ENCODE measurements at places on chromosomes 1 and 21.

DNA sequence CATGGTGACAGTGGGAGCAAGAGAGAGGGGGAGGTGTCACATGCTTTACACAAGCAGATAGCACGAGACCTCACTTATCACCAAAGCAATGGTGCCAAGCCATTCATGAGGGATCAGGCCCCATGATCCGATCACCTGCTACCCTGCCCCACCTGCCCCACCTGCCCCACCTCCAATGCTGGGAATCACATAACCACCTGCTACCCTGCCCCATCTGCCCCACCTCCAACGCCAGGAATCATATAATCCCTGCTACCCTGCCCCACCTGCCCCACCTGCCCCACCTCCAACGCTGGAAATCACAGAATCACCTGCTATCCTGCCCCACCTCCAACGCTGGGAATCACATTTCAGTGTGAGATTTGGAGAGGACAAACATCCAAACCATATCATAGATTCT, 10.6 kb upstream of the AIRE start:
- no peak for DNase-seq

DNA sequence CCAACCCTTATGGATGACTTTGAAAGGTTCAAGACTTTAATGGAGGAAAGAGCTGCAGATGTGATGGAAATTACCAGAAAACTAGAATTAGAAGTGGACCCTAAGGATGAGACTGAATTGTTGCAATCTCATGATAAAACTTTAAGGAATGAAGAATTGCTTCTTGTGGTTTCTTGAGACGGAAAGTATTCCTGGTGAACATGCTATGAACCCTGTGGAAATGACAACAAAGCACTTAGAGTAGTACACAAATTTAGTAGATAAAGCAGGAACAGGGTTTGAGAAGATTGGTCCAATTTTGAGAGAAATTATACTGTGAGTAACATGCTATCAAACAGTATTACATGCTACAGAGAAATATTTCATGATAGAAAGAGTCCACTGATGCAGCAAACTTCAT, 215.4 kb downstream of the OMA1 start:
- DNase-seq, result no peak

DNA sequence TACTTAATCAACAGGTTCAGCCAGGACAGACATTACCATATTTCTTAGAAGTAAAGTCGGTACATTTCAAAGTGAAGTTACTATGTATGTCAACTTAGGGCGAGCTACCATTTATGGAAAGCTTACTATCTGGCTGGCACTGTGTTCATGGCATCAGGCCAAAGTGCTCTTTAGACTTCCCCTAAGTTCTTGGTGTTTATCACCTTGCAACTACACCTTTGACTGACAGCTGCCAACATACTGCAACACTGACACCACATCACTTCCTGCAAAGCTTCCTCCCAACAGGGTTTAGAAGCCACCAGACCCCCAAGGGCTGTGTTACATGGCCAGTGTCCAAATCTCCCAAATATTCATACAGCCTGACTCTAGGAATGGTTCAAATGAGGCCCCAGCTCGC, 61.0 kb downstream of the TIAM1 start:
- DNase-seq, result peak; percentile 12

- DNase-seq, result no peak
These were observed 5.7 kb downstream of the RSPO1 start for GRCh38 chr1:37629008-37629407.

DNA sequence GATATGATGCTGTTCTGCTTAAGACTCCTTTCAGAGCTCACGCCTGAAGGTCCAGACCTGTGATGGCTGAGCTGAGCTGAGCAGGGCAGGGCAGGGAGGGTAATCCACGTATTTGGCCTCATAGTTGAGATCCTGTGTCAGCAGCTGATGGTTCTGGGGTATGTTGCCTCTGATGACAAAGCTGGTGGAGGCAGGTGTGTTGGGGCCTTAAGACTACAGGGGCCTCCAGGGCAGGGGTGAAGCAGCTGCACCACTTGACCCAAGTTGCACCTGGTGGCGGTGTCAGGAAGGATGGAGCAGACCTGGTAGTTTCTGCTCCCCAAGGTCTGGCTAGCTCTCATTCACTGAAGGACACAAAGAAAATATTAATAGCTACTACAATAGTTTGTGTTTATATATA, 57.0 kb downstream of the FCRL5 start:
- no peak for DNase-seq

- no peak for DNase-seq
These were observed 50.2 kb downstream of the SLC25A24 start for GRCh38 chr1:108149796-108150467.

Measured in stimulated activated naive CD8-positive, alpha-beta T cell treated with anti-CD3 and anti-CD28 coated beads, Interleukin-15, Interleukin-2, amounts not matched to agents 100 U/mL and 50 U/mL, for 24 hours (primary cell).